ENCODE measurements at places on chromosomes 16 and 17. TPM values are rescaled to one million over a fixed set of nuclear protein-coding genes. Genes with fewer than 3 reads are reported as not detected.

Gene KRT20
- total RNA-seq = 1,967 TPM

- no peak for DNase-seq
These were observed 48.5 kb downstream of the CRISPLD2 start for GRCh38 chr16:84868328-84868727.

GRCh38 chr17:43547659-43548256 lies 1.6 kb upstream of the ETV4 start:
- DNase-seq = no peak

GRCh38 chr17:17929655-17930380 lies 42.4 kb downstream of the TOM1L2 start:
- DNase-seq = no peak

DNA sequence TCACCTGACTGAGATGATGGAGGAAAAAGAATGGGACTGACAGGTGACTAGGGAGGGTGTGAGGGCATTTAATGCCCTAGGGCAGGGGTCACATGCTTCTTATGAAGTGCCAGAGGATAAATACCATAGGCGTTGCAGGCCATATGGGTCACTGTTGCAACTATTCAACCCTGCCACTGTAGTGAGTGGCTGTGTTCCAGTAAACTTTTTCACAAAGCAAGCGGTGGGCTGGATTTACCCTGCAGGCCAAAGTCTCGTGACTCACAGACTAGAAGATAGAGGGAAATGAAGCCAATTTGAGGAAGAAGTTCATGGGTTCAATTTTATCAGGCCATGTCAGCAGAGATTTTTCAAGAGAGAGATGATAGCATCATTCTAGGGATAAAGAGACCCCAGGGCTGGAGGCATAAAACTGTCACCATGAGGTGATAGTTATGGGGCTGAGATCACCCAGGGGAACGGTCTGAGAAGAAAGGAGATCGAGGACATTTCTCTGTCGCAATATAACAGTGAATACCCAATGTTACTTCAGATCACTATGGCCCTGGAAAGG lies 8.6 kb downstream of the ARHGAP17 start:
- no peak for DNase-seq
